ENCODE measurements at places on chromosomes 3 and 15. TPM values are rescaled to one million over a fixed set of nuclear protein-coding genes. Genes with fewer than 3 reads are reported as not detected.

DNA sequence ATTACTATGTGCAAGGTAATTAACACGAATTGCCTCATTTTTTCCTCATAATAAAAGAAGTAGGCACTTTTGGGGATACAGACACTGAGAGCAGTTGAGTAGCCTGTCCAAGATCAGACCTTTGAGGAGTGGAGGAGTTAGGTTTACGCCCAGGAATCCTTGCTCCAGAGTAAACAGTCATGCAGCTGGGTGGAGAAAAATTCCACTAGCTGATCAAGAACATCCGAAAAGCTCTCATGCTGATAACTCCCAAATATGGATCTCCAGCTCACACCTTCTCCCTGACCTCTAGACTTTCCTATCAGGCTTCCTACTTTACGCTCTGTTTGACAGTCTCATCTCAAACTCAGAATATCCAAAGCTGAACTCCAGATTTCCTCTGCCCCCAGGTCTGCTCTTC, 53.3 kb downstream of the ST6GAL1 start:
- H3K36me3 ChIP-seq, result peaks cover 45% of the 10 kb centered on the region
- no peak overlapping the region for H3K4me3 ChIP-seq
- peaks cover 17% of the 10 kb centered on the region for H3K4me1 ChIP-seq
- no peak overlapping the region for H3K27ac ChIP-seq

DNA sequence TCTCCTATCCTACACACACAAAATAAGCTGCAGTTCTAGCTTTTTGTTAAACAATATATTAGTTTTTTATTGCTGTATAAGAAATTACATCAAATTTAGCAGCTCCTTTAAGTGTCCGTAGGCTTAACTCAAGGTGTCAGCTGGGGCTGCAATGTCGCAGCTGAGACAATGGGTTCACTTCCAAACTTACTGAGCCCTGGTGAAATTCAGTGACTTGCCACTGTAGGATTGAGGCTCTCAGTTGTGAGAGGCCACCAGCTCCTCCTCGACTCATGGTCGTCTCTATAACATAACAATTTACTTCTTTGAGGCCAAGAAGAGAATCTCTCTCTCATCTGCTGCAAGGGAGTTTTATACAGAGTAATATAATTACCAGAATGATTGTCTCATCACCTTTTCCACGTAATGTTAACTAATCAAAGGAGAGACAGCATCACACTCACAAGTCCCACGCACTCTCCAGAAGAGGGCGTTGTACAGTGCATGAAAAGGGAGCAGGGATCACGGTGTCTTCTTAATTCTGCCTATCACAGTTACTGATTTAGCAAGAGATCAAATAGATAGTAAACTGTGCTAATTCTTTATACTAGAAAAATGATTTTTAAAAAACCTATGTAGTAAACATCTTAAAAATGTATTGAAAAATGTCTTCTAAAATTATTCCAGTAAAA, 735.6 kb upstream of the GBE1 start:
- no peak for DNase-seq
- no peaks in the 10 kb centered on the region for H3K27me3 ChIP-seq
- H3K4me1 ChIP-seq, result no peaks in the 10 kb centered on the region
- no peaks in the 10 kb centered on the region for H3K36me3 ChIP-seq
- H3K4me3 ChIP-seq, result no peak overlapping the region

DNA sequence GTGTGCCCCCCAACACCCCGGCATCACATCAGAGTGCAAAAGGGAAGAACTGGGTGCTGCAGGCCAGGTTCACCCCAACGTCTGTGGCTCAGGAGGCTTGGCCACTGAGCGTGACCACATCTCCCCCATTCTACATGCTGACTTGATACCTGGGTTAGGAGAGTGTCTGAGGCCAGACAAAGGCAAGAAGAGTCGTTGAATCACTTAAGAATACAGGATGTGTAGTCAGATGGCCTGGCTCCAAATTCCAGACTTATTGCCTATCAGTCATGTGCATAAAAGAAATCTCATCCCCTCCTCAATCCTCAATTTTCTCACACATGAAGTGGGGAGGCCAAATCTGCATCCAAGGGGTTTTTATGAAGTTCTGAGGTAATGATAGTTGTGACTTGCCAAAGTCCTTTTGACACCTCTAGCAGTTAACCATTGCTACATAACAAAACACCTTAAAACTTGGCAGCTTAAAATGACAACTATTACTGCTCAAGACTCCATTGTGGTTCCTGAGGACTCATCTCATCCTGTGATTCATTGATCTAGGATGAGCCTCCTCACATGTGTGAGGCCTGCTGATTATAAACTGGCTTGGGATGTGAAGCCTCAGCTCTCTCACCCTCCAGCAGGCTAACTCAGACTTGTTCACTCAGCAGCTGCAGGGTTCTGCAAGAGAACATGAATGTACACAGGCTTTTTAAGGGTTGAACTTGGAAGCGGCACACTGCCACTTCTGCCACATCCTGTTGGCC, 138.8 kb upstream of the TLE3 start:
- peaks cover 17% of the 10 kb centered on the region for H3K36me3 ChIP-seq
- no peak for DNase-seq
- no peak overlapping the region for H3K27ac ChIP-seq
- H3K27me3 ChIP-seq, result peaks cover 52% of the 10 kb centered on the region
- H3K4me3 ChIP-seq, result no peak overlapping the region

Gene ZNF774
- total RNA-seq, result 0.60 TPM

Gene FMN1
- total RNA-seq, result 0.74 TPM

Measured in activated T-cell treated with anti-CD3 and anti-CD28 coated beads, Interleukin-2, amount 50 U/mL, for 72 hours (primary cell).